ENCODE measurements at places on chromosomes 2 and 18.

GRCh38 chr2:179692043-179692442 lies 169.4 kb downstream of the ZNF385B start:
- DNase-seq = no peak

DNA sequence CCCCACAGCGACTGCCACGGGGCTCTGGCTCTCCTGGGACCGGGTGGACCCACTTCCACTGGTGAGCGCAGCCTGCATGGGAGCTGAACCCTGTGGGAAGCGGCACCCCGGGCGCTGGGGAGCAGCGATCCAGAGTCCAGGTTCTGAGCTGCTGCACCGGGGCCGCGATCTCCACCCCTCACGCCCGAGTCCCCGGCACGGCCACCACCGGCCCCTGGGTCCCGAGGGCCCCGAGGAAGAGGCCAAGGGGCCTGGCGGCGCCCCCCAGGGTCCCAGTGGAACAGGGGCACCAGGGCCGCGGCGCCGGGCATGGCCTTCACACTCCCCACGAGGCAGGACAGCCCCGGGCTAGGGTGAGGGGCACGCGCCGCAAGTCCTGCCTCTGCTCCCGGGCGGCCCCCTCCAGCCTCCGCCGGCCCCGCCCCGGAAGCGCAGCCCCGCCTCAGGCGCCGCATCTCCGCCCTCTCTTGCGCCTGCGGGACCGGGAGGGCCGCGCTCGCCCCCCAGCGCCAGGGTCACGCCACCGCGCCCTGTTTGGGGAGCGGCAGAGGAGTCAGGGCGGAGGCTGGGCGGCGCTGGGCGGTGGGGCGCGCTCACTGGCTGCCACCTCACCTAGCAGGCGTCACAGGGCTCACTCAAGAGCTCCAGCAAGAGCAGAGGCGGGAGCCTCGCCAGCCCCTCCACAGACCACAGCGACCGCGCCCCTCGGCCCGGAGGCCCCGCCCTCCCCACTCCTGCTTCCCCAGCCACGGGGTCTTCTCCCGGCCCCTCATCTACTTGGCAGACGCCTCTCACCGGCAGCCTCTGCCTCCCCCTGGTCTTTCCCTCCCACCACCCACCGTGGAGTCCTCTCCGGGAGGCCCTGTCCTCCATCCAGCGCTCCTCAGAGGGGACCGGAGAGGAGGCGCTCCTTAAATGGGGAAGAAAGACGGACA lies 26.8 kb downstream of the THAP4 start:
- peak; percentile 94 for DNase-seq

- no peak for DNase-seq
These were observed 458.6 kb downstream of the EIPR1 start for GRCh38 chr2:2919026-2919425.

GRCh38 chr2:236073246-236073645 lies 94.9 kb downstream of the GBX2 start:
- DNase-seq = no peak

DNA sequence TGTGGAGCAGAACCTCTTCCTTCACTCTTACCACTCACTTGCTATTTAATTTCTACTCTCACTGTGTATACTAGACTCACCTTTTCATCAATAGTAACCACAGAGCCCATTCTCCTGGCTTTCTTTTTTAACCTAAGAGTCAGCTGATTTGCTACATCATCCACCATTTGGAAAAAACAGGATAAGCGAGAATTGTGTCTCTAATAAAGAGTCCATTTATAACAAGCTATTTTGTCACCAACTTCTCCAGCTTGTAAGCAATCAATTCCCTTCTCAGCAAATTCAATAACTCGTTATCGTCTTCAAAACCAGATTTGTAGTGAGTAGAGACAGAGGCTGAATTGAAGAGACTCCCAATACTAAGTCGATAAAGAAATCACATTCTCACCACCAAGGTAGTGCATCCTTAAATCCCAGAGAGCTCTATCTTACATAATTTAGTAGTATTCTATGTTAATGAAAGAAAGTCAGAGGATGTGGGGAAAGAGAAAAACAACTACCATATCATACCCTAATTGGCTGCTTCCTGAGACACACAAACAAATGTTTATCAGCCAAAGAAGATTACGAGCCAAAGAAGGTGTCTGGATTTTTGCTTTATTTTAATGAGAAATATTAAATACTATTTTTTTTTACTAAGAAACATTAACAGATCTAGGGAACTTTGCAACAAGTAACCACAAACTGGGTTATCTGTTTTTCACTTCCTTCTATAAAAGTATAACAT lies 52.5 kb upstream of the SPTBN1 start:
- DNase-seq = no peak

- DNase-seq = peak; percentile 21
These were observed 392.4 kb downstream of the ALK start for GRCh38 chr2:29528891-29529520.

GRCh38 chr18:40371673-40372072 lies 1583.4 kb upstream of the PIK3C3 start:
- no peak for DNase-seq

- peak; percentile 73 for DNase-seq
These were observed 213.9 kb downstream of the TFCP2L1 start for GRCh38 chr2:121071034-121071504.

DNA sequence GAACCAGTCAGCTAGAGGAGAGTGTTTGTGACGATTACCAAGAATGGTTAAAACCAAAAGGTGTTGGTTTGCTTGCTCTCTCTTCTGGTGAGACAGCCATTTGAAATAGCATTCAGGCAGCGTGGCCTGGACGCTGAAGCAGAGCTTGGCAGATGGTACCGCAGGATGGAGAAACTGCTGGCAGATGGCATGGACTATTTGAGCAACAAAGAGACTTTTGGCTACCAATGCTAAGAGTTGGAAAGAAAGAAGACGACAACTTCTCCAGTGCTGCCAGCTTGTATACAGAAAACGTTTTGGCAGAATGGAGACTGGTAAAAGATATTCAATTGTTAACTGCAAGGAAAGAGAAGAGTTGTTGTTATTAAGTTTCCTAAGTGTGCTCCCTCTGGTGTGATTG lies 315.0 kb downstream of the PARD3B start:
- DNase-seq = no peak

DNA sequence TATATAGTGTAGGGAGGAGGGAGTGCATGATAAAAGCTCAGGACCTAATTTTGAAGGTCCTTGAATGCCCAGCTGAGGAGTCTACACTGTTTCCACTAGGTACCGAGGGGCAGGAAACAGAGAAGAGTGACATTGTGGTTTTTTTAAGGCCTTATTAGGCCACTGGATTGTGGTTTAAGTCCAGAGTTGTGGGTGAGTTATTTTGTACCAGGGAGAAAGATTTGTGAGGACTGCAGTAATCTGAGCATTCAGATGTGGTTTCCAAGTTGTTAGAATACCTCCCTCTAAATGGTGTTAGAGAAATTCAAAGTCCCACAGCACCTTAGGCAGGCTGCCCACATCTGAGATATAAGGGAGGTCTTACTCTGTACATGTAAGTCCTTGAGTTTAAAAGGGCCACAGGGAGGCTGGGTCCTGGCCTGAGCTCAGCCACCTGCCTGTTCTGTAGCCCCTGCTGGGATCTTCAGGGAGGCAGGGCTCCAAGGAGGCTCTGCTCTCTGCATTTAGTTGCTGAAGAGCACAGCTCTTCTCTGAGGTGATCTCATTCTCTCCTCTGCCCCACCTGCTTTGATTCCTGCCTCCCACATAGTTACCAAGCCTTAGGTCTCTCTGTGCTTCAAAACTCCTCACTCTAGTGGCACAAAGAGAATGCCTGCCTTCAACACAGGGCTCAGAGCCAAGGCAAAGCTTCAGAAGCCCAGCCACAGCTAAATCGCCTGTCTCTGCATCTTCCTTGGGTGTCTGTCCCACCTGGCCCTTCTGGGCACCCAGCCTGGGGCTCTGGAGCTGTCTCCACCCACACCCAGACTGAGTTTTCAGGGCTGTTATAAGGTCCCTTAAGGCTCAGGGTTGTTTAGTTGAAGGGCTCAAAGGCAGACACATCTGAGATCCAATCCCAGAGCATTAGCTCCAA lies 88.1 kb downstream of the VSNL1 start:
- DNase-seq = no peak

DNA sequence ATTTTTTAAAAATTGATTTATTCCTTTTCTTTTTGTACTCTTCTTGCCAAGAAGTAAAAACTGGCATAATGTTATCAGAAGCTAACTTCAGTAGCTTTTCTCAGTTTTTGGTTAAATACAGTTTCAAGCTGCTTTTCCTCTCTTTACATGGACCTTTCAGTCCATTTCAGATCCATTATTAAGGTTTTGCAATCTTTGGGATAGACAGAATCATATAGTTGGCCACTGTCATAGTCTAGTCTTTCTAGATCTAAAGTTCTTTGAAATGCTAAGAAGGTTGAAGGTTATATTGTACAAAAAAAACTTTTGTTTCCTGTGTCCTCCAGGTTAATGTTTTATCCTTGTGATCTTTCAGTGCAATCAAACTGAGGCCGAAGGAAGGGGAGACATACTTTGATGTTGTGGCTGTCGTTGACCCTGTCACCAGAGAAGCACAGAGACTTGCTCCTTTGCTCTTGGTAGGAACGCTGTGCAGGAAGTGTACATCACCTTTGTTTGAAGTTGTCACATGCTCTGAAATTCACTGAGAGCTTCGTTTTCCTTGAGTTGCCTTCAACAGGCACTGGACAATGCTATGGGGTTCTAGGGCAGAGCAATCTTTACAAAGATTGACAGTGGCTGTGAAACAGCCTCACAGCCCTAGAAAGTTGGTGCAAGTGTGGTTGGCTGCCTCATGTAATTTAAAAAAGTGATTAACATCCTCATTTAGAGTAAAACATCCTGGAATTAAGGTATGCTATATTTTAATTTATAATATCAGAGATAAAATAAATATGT lies 79.1 kb downstream of the UGGT1 start:
- no peak for DNase-seq

DNA sequence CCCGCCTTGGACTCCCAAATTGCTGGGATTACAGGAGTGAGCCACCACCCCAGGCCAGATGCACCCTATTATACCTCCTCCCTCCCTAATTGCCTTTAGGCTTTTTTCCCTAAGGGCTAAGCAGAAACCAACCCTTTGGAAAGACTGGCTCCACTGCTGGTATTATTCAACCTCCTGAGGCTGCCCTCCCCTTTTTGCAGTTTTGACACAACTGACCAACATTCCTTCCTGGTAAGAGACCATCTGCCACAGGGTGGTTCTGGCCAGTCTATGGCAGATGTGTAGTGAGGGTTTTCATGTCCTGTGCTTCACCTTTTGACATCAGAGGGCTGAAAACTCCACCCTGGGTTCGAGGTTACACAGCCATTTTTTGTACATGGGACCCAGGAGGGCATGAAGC lies 1785.3 kb upstream of the CELF4 start:
- no peak for DNase-seq

- DNase-seq = no peak
These were observed 8.2 kb upstream of the OSGEPL1 start for GRCh38 chr2:189770590-189771322.

DNA sequence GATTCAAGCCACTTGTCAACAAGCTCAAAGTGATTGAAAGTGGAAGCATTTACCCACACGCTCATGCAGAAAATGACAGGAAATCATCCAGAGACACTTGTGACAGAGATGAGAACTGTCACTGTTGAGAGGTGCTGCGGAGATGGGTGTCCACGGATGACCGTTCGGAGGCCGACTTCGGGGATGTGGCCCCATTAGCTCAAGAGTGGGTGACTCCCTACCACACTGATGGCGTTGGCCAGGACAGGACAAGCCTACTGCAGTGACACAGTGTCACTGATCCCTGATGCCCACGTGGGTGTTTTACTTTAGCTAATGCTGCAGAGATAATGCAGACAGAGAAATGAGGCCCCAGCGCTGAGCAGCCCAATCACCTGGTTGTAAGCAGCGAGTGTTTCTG lies 81.5 kb upstream of the YWHAQ start:
- DNase-seq = no peak

DNA sequence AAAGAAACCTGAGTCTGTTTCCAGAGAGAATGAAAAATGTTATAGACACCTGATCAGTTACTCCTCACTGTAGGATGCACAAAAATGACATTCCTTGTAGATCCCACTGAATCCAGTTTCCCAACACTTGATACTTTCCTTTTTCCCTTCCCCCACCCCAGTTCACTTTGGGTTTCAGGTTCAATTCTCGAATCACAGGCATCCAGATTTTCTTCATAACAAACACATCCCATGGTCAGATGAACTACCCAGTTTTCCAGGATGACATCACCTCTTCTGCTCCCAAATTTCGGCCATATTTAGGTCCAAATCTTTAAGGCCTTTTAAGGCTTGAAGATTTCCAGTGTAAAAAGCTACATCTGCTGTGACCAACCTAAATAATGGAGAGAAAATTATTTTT lies 51.5 kb downstream of the UGP2 start:
- no peak for DNase-seq

DNA sequence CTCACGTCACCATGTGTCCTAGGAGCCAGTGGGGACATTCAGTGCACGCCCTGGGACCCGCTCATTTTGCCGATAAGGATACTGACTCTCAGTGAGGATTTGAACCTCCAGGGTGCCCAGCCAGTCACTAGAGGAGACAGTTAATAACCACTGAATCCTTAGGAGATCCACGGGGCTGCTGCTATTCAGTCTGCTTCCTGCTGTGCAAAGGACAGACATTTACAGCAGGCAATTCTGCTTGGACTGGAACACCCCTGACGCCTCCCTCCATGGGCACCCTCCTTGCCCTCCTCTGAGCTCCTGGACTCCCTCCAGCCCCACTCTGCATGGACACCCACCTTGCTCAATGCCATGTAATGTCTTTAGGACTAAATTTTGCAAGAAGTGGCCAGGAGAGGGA lies 265.5 kb downstream of the EIPR1 start:
- no peak for DNase-seq

GRCh38 chr2:112831513-112831845 lies 5.1 kb downstream of the IL1B start:
- no peak for DNase-seq

DNA sequence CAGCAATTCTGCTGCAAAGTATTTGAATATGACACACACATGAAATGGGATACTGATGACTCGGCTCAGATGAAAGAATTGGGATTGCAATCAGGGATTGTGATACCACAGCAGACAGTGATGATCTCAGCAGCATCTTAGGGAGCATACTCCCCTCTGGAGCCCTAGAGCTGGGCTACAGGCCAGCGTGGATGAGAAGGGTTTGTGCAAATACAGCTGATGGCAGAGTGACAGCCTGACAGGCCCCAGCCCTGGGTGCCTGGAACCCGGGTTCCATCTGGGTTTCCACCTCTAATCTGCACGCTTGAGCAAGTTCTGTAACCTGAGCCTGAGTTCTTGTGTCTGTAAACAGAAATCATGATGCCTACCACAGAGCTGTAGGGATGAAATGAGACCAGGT lies 418.0 kb downstream of the LRATD1 start:
- DNase-seq = no peak

DNA sequence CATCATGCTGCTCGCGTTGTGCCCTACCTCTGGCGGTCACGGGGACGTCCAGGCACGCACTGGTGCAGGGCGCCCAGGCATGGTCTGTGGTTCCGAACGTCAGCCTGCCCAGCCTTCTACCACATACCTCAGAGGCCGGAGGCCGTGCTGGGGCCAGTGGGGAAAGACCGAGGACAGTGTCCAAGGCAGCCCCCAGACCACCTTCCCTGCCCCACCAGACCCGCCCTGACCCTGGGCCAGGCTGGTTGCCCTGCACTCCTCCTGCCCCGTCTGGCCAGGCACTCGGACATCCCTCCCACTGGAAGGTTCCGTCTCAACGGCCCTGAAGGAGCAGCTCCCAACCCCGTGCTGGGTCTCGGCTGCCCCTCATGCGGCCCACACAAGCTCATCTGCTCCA lies 32.8 kb downstream of the SLC66A2 start:
- no peak for DNase-seq

Data from activated naive CD8-positive, alpha-beta T cell treated with anti-CD3 and anti-CD28 coated beads, Interleukin-2, amount 50 U/mL, for 24 hours (primary cell).